Esophagus muscularis mucosa (tissue), 4 donors: ENCODE measurements at places on chromosomes 12 and 14. TPM values are rescaled to one million over a fixed set of nuclear protein-coding genes. Genes with fewer than 3 reads are reported as not detected.

PRICKLE1 gene
- total RNA-seq, result 36.9 TPM

TCTN2 gene
- total RNA-seq, result 5.4 TPM

GDF3 gene
- total RNA-seq, result not detected

FAM90A1 gene
- total RNA-seq, result under 0.01 TPM

PHETA1 gene
- total RNA-seq, result 5.8 TPM

CLEC4D gene
- total RNA-seq, result not detected

CLEC9A gene
- 0.17 TPM for total RNA-seq

COCH gene
- 3.4 TPM for total RNA-seq

ZNF839 gene
- 7.6 TPM for total RNA-seq

FGF23 gene
- total RNA-seq, result not detected

C12orf60 gene
- 2.1 TPM for total RNA-seq

CPNE6 gene
- 0.26 TPM for total RNA-seq

DDX11 gene
- 14.2 TPM for total RNA-seq

HSPB8 gene
- total RNA-seq, result 439 TPM

SMCO2 gene
- total RNA-seq, result not detected

SLC38A4 gene
- not detected for total RNA-seq

ADAM21 gene
- total RNA-seq, result 0.26 TPM

RD3L gene
- total RNA-seq, result not detected

TAS2R30 gene
- 2.0 TPM for total RNA-seq

KRT76 gene
- not detected for total RNA-seq

KLHL33 gene
- total RNA-seq, result 0.71 TPM

GPR84 gene
- not detected for total RNA-seq

POMT2 gene
- total RNA-seq, result 14.1 TPM

TSPAN19 gene
- total RNA-seq, result not detected

MAP3K9 gene
- total RNA-seq, result 1.5 TPM

DPF3 gene
- total RNA-seq, result 2.5 TPM

SYCP3 gene
- total RNA-seq, result not detected

DNAH10 gene
- 0.06 TPM for total RNA-seq

BORCS5 gene
- total RNA-seq, result 16.6 TPM

CISTR gene
- not detected for total RNA-seq

LMNTD1 gene
- total RNA-seq, result 1.8 TPM

ADAM20 gene
- 0.63 TPM for total RNA-seq

HOXC4 gene
- 3.6 TPM for total RNA-seq

CLEC6A gene
- total RNA-seq, result not detected

DNAJC22 gene
- 0.17 TPM for total RNA-seq

SMIM41 gene
- total RNA-seq, result 2.9 TPM

SRRM4 gene
- not detected for total RNA-seq
